ENCODE measurements at places on chromosomes 16 and 17.

GRCh38 chr16:89787365-89787805, 29.1 kb downstream of the FANCA start:
- DNase-seq: no peak

DNA sequence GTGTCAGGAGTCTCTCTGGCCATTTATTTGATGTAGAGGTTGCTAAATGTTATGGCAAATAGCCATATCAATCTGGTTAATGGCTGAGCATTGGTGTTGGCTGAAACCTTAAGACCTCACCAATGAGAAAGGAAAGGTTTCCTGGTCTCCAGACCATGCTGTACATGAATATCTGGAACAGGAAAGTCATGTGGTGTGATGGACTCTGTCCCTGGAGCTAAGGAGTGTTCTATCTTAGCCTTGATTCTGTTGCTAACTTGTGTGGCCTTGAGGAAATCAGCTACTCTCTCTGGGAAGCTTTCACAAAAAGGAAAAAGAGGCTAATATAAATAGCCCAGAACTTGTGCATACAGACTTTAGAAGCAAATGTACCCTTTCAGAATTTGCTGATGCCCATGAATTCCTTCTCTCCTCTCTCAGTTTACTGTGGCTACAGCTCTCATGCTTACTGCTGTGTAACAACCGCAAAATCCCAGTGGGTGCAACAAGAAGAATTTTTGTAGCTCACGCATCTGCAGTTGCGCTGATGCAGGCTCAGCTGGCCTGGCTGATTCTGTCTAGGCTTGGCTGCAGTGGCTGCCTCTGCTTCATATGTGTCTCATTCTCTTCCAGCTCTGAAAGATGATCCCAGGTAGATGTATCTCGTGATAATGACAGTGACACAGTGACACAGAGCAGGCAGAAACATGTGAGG, 287.5 kb downstream of the NPIPA8 start:
- no peak for DNase-seq

- no peak for DNase-seq
Measured at GRCh38 chr16:4826980-4827379, 20.1 kb downstream of the GLYR1 start.

DNA sequence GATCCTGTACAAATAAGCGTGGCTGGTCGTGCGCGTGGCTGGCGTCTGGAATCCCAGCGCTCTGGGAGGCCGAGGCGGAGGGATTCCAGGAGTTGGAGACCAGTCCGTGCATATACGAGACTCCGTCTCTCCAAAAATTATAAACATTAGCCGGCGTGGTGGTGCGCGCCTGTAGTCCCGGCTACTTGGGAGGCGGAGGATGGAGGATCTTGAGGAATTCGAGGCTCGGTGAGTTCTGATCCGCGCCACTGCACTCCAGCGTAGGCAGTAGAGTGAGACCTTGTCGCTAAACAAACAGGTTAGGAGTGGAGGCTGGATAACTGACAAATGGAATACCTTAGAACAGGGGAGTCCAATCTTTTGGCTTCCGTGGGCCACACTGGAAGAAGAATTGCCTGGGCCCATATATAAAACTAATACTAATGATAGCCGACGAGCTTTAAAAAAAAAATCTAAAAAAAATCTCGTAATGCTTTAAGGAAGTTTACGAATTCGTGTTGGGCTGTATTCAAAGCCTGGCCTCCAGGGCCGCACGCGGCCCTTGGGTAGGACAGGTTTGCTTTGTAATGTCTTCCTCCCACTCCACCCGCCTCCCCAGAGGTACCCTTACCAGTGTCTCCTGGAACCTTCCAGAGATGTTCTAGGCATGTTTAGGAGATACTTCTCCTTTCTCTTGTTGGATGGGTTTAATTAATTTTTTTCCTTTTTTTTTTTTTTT, 909 bp upstream of the RSL1D1 start:
- no peak for DNase-seq

DNA sequence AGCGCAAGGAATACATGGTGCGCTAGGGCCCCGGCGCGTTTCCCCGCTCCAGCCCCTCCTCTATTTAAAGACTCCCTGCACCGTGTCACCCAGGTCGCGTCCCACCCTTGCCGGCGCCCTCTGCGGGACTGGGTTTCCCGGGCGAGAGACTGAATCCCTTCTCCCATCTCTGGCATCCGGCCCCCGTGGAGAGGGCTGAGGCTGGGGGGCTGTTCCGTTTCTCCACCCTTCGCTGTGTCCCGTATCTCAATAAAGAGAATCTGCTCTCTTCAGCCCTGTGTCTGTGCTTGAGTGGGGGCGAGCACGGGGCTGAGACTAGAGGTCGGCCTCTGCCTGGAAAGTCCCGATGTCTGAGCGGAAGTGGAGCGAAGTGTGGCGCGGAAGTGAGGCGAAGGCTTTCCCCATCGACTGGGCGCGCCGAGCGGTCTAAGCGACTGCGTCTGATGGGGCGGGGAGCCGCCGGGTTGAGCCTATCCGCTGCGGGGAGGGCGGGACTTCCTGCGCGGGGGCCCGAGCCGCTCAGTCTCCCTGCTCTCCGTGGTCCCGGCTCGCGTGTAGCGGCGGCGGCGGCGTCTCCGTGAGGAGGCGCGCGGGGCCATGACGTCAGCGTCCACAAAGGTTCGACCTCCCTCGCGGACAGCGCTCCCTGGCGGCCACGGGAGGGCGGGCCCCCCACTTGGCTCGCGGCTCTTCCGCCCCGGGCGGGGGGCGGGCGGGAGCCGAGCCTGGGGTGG, 2.0 kb downstream of the RNASEK start:
- peak; percentile 97 for DNase-seq

- no peak for DNase-seq
Measured at GRCh38 chr17:10089196-10089804, 109.1 kb downstream of the GAS7 start.

DNA sequence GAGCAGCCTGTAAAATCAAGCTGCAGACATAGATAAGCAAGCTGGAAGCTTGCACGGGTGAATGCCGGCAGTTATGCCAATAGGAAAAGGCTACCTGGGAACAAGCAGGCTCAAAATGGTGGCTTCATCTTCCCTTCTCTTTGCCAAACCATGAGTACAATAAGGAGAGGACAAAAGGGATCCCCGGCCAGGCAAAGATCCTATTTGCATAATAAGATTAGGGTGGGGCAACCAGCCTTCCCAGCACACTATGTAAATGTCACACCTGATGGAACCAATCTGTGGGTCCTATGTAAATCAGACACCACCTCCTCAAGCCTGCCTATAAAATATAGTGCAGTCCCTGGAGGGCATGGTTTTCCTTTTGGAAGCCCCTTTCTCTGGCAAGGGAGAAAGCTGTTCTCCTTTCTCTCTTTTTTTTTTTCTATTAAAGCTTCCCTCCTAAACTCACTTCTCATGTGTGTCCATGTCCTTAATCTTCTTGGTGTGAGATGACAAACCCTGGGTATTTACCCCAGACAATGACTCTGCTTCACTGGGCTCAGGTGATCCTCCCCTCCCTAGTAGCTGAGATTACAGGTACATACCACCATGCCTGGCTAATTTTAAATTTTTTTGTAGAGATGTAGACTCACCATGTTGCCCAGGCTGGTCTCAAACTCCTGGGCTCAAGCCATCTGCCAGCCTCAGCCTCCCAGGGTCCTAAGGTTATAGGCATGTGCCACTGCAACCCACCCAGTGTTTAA, 44.2 kb downstream of the PSMD12 start:
- DNase-seq: no peak

DNA sequence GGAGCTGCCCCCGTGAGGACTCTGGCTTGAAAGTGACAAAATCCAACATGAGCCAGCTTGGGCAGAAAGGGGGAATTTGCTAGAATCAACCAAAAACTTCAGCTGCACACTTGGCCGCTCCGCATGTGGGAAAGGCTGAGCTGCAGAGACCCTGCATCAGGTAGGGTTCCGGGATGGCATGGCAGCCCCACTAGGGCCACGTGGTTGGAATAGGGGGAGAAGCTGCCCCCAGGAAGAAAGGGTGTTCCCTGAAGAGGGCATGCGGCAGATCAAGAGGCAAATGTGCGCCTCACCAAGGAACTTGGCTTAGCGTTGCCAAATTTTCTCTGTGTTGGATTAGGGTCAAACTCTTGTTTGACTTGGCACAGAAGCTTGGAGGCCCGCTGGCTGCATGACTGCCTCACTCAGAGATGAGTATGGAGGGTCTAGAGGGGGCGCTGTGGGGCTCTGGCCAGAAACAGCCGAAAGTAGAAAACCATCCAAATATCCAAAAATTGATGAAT, 29.2 kb upstream of the WFIKKN2 start:
- DNase-seq: no peak

GRCh38 chr16:10465821-10466220, 80.0 kb downstream of the ATF7IP2 start:
- no peak for DNase-seq
